ENCODE measurements at places on chromosomes 6 and 20.
A peak's percentile ranks its signal among the peaks of the same experiment; 100 is the strongest.

DNA sequence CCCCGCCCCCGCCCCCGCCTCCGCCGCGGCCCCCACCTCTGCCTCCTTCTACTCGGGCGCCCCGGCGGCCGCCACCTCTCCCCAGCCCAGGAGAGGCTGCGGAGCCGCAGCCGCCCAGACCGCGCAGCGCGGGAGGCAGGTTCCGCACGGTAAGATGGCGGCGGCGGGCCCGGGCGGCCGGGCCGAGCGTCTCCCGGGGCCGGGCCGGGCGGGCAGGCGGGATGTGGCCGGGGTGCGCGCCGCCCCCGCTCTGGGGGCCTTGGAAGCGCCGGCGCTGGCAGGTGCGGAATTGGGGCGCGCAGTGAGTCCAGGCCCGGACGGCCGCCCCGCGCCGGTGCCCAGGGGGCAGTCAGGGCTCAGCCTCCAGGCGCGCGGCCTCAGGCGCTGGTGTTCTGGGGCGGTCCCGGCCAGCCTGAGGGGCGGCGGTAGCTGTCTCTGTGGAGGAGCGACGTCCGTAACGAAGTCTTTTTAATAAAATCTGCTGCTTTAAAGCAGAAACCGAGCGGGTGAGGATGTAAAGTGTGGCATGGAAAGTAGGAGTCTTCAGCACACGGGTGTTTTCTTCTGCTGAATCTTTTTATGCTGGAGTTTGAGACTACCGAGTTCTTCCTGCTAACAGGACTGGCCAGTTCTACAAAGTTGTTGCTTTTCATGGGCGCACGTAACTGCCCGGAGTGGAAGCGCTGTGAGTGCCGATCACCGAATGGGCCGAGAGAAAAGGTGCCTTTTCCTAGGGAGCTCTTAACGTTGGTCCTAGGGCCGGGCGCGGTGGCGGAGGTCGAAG lies at the start of gene GID8:
GID8 (plus strand) TSS at position 43 of the 784 bp plus-strand sequence. CDS start 3,356 bp downstream, outside the sequence.
- peak; percentile 58 for DNase-seq

- DNase-seq = no peak
Measured at GRCh38 chr20:19966840-19967239, 50.3 kb upstream of the NAA20 start.

GRCh38 chr20:57384486-57384885 lies 6.7 kb upstream of the RBM38 start:
- no peak for DNase-seq

GRCh38 chr20:59151820-59152219 lies 11.8 kb upstream of the ZNF831 start:
- no peak for DNase-seq

GRCh38 chr6:16716321-16716858 lies 44.9 kb downstream of the ATXN1 start:
- DNase-seq = no peak

DNA sequence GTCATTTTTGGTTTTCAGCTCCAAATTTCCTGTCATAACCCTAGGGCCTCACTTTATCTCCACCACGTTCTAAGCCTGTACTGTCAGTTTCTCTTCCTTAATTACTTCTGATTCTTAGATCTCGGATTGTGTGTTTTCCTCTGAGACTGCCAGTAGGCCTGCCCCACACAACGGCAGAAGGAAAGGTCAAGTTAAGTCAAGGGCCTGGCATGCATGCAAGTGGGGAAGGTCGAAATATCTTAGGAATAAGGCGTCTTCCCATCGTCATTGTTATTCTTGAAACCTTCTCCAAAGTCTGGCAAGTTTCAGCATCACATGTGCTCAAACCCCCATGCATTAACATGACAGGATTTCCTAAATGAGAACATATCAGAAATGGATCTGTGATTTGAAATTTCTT lies 203.5 kb upstream of the TSHZ2 start:
- DNase-seq = no peak

- no peak for DNase-seq
Measured at GRCh38 chr6:43788301-43788700, 18.3 kb downstream of the VEGFA start.

GRCh38 chr6:132816660-132817059 lies 2.3 kb downstream of the RPS12 start:
- DNase-seq = peak; percentile 24

- no peak for DNase-seq
Measured at GRCh38 chr20:47235853-47236638, 120.5 kb downstream of the ZMYND8 start.

DNA sequence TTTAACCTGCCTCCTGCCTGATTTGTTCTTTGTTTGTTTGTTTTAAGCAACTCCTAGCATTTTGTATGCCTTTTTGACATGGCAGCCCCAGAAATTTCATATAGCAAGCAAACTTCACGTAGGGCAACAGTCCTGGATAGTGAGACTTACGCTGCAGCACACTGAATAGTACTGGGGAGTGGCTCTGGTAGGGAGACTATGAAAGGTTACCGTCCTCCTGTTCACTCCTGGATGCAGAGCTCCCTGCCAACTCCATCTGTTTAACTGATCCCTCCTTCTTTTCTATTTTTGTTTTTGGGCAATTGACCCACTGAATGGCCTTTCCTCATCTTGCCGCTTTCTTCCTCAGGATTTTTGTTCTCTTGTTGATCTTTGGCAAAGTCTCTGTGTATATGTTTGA lies 44.5 kb upstream of the BMP6 start:
- DNase-seq = no peak

DNA sequence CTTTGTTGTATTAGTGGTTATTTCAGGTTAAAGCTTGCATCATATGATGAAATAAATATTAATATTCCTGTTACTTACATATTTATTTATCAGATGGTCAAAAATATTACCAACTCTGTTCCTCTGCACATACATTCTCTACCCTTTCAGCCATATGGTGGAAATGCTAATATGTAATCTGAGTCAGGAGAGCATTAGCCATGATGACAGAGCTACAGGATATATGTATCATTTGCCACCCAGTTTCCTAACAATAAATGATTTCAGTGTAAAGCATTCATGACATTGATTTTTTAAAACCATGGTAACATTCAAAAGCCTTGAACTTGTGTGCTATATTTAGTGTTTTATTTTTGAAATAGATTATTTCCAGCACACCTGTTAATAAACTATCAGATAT lies 16.6 kb downstream of the POPDC3 start:
- no peak for DNase-seq

- DNase-seq = no peak
Measured at GRCh38 chr6:108227290-108227689, 33.5 kb downstream of the SNX3 start.

GRCh38 chr6:26025894-26026832 lies 61.1 kb upstream of the HFE start:
- DNase-seq = peak; percentile 95

DNA sequence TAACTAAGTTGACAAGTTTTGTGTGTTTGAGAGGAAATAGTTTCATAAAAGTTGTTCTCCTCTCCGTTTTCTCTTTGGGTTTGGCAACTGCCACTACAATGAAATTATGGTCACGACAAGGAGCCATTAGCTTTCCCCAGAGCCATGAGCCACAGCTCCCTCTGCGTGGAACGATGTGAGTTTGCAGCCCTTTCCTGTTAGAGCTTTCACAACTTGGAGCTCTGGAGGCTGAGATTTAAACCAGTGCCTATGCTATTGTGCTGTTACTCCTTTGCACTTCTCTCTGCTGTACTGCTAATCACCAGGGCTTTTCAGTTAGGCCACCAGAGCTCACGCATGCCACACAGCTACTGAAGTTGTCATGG lies 29.3 kb upstream of the TXNDC5 start:
- DNase-seq = no peak

GRCh38 chr6:72416744-72417465 lies 205.0 kb upstream of the KCNQ5 start:
- DNase-seq = no peak

DNA sequence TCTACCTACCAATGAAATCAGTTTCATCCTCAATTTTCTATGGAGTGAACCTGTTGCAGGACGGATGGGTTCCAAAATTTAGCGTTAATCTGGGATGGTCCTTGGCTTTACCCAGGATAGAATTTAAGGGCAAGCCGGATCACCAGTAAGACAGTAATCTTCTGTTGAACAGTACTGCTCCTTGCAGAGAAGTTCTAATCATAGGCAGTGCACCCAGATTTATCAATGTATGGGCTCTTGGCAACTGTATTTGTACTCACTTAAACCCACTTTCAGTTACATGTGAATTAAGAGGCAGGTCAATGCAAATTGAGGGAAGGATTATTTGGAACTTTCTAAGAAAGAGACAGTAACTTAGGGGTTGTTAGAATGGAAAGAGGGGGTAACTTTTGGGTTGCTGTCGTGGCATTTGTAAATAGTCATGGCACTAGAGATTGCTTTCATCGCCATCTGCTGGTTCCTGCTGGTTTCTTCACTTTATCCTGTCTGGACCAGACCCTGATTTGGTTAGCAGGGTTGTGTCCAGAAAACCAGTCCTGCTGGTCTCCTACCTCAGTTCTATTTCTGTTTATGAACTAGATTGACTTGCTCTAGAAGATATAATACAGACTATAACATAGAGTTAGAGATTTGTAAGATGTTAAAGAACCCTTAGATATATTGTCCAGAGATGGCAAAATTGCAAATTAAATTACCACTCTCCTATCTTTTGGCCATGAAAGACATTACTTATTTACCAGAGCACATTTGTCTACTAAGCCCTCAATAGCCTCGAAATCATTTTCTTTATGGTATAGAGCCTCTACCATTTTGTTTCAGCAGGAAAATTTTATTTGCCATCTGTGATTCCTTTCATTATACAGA lies 646.3 kb downstream of the UTRN start:
- DNase-seq = peak; percentile 14

DNA sequence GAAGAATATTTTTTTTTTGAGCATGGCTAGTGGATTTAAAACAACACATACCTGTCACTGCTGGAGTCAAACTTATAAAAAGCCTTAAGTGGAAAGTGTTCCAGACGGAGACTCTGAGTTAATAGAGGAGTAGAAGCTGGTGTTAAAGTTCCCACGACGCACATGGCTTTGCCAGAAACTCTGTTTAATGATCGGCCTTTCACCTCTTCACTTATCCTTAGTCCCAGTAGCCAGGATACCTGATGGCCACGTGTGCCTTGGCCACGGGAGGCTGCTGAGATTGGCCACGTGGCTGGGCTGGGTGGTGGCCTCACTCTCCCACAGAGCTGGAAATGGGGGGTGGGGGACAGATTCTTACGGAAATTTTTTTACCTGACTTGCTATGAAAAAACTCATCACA lies 333.1 kb downstream of the ZFAND3 start:
- DNase-seq = no peak

- no peak for DNase-seq
Measured at GRCh38 chr20:53071833-53072232, 99.7 kb downstream of the TSHZ2 start.

- no peak for DNase-seq
Measured at GRCh38 chr6:10655508-10656055, 38.8 kb downstream of the C6orf52 start.

- no peak for DNase-seq
Measured at GRCh38 chr6:75483136-75483952, 10.3 kb downstream of the FILIP1 start.

GRCh38 chr20:18981962-18982539 lies 168.5 kb downstream of the SCP2D1 start:
- no peak for DNase-seq

GRCh38 chr6:35034411-35035191 lies 106.5 kb downstream of the TCP11 start:
- no peak for DNase-seq

GRCh38 chr6:168313431-168314011 lies 6.1 kb downstream of the DACT2 start:
- no peak for DNase-seq

DNA sequence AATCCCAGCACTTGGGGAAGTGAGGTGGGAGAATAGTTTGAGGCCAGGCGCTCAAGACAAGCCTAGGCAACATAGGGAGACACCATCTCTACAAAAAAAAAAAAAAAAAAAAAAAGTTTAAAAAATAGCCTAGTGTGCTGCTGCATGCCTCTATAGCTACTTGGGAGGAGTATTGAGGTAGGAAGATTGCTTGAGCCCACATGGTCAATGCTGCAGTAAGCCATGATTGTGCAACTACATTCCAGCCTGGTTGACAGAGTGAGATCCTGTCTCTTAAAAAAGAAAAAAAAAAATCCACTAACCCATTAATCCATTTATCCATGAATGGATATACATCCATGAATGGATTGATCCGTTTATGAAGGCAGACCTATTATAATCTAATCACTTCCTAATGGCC lies 1064.6 kb upstream of the EYS start:
- DNase-seq = no peak

DNA sequence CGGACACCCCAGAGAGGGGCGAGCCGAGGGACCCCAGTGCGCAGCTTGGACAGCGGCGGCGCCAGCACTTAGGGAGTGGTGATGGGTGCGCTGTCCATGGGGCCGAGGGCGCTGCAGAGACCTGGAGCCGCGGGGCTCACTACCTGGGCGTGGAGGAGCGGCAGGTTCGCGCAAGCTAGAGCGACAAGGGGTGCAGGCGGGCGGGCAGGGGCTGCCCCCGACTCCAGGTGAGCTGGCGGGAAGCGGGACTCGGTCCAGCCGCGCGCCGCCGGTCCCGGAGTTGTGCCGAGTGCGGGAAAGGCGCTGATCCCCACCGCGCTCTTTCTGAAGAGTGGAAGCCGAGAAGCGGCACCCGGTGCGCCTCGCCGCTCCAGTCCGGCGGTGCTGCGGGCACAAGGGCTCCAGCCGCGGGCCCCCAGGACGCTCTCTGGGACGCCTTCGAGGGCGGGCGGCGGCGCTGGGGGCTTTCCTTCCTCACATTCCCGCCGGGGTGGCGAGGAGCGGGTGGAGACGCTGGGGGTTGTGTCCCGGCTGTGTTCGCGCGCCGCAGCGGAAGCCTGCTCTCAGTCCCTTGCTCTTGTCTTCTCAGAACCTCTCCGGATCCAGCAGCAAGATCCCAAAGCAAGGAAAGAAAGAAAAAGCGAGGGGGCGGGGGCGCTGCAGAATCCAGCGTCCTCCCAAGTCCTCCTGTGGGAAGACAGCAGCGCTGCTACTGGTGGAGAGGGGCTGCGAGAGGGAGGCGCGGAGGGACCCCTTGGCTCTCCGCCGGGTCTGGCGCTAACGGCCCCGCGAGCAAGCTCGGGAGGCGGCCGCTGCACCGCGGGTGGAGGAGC lies at the start of gene B3GAT2:
B3GAT2 (minus strand) TSS at position 610 of the 833 bp plus-strand sequence. CDS start 631 bp downstream, outside the sequence.
- DNase-seq = no peak

- DNase-seq = peak; percentile 30
Measured at GRCh38 chr6:137868721-137869548, 1.9 kb downstream of the TNFAIP3 start.

GRCh38 chr6:117538615-117539014 lies 56.1 kb downstream of the DCBLD1 start:
- DNase-seq = no peak

DNA sequence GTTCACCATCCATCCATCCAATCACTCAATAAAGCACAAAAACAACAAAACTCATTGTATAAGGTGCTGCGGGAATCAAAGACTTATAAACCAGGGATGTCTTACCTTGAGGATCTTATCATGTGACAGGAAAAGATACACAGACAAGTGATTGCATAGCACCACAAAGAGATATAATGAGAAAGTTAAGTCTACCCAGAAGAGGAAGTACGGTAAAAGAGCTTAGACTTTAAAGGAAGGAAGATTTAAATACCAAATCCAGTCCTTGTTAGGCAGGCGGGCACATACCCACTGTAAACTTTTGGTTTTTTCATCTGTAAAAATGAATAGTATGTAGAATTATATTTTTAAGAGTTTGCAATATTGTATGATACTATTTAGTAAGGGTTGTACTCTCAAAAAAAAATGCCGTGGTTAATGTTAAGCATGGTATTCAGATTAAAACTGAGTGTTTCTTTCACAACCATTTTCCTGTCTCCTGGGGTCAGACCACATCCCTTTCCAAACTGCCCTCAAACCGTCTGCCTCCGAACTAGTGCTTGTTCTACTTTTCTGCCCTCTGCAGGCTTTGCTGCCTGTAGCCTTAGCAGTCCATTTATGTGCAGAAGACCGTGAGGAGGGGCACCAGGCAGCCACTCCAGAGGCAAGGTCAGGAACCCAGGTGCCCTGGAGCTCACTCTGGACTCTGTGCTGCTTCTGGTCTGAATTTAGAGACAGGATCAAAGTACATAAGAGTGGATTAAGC lies 179.5 kb upstream of the SYNDIG1 start:
- no peak for DNase-seq

Data from OCI-LY7 (cell line).